ENCODE measurements at places on chromosomes 6 and 20.

DNA sequence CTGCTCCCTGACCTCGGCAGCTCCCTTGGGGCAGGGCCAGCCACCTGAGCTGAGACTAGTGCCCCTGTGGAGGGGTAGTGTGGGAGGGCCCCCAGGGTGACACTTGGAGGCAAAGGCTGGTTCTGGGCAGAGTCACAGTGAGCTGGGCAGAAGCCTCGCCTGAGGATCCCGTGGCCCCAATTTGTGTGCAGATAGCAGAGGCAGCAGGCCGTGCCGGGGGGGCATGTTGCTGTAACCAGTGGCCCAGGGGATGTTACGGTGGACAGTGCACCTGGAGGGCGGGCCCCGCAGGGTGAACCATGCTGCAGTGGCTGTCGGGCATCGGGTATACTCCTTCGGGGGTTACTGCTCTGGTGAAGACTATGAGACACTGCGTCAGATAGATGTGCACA lies 2.9 kb downstream of the KLHDC3 start:
- DNase-seq, result no peak

GRCh38 chr6:13184089-13184468 lies 144.3 kb downstream of the TBC1D7 start:
- DNase-seq, result no peak

DNA sequence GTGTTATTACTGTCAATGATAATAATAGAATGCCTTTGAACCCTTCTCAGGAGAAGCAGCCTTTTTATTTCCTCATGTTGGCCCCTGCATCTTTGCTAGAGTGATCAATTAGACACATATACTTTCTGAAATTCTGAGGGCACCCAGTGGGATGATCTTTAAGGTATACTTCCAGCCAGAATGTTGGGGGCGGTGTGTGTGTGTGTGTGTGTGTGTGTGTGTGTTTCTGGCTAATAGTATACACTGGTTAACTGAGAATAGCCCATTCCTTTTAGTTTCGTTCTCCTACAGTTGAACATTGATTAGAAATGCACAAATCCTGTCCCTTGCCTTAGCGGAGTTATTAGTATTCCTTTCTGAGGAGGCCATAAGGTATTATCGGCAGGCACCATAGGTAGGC lies 41.7 kb upstream of the CCDC167 start:
- no peak for DNase-seq

GRCh38 chr20:53834062-53834442 lies 236.3 kb downstream of the BCAS1 start:
- DNase-seq, result no peak

DNA sequence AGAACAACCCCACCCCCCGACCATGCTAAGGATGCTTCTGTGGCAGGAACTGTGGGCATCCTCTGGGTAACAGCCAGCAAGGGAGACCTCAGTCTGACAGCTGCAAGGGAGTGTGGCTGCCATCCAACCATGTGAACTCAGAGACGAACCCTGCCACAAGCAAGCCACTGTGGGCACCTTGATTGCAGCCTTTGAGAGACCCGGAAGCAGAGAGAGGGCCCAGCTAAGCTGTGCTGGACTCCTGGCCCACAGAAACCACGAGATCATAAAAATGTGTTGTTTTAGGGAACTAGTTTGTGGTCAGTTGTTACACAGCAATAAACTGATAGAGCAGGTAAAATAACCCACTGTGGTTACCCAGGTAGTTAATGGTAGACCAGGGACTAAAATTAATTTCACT lies 414.6 kb downstream of the CDH26 start:
- no peak for DNase-seq

DNA sequence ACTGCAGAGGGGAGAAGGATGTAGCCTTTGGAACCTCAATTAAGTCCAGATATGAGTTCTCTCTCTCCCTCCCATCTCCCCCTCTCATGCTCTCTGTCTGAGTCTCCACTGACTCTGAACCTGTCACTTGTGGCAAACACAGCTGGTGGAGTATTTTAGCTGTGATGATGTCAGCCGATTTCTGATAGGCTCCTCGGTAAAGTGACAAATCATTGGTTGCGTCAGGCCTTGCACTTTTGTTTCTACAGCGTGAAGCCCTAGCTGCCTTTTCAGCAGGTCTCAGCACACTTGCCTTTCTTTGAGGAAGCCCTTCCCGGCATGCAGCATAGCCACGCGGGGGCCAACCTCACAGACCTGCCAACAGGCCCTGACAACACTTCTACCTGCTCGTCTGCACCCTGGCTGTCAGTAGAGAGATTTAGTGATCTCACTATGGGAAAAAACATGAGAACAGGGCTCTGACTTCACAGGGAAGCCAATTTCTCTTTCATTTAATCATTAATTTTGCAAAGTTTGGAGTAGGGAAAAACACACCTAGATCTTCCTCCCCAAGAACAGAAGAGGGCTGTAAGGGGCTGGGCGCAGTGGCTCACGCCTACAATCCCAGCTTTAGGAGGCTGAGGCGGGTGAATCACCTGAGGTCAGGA lies 84.4 kb downstream of the GMPR start:
- DNase-seq, result no peak
